H9 (cell line): ENCODE measurements at places on chromosomes 6 and 20.
A peak's percentile ranks its signal among the peaks of the same experiment; 100 is the strongest.

DNA sequence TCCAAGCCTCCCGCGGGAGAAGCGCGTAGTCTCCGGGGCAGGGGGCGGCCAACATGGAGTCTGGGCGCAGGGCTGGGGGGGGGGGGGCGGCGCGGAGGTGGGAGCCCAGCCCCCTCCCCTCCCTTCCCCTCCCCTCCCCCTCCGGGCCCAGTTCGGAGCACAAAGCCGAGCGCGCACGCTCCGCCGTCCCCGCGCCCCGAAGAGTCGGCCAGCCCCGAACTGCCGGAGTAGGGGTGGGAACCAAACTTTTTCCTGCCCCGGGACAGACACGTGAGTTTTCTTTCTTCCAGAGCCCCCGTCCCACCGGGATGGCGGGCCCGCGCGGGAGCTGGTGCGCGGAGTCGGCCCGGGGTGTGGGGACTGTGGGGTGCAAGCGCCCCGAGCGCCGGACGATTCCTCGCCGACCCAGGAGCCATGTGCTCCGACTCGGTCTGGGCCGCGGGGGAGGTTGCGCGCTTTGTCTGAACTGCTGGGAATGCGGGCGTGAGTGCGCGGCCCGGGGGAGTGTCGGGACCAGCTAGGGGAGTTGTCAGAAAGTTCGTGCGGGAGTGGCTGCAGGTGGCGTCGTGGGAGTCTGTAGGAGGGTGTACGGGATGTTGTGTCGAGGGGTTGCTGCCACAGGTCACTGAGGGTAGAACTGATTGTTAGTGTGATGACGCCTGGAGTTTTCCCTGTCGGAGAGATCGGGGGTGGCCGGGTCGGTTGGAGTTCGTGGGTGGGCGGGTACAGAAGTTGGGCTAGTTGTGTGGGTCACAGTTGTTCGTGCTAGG, 1.2 kb downstream of the TGIF2 start:
- DNase-seq, result peak; percentile 55

DNA sequence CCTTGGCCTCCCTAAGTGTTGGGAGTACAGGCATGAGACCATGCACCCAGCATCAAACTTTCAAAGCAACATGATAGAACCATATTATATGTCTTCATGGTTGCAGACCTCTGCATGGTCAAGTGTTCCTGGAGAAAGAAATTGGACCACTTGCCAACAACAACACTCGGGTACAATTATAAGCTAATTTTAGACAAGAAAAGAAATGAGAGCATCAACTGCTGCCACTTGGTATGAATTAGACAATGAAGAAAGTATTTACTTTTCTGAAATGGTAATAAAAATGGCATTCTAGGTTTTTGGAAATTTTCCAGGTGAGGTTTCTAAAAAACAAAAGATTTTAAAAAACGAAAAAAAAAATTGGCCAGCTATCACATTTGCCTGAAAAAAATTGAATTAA, 7.7 kb upstream of the PM20D2 start:
- no peak for DNase-seq

DNA sequence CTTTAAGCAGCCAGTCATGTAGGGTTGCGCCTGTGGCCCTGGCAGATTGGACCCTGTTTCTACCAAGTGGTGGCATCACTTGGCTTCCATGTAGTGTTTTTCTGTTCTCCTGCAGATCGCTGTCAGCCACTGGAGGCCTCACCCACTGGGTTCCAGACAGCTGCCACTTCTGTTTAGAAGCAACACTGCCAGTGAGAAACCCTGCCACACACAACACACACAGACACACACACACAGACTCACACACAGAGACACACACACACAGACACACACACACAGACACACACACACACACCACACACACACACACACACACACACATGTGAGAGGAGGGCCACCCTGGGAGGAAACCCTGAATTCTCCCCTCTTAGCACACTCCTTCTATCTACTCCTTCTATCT, 51.8 kb downstream of the UTRN start:
- DNase-seq, result no peak

DNA sequence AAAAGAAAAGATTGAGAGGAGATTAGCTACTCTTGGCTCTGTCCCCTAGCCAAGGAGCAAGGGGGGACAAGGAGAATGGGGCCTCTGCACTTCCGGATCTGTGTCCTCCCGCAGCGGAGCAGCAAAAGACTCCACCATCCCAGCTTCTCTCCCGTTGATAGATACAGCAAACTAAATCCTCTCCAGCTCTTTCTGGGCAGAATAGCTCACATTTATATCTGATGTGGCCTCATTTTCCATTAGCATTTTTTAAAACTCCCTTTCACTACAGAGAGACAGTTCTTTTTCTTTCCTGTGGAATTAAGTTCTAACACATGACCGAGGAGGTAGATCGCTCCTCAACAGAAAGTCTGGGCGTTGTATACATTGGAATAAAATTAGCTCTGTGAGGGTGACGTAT, 260.9 kb upstream of the SOX4 start:
- no peak for DNase-seq
